ENCODE measurements at places on chromosomes 4 and X.

DNA sequence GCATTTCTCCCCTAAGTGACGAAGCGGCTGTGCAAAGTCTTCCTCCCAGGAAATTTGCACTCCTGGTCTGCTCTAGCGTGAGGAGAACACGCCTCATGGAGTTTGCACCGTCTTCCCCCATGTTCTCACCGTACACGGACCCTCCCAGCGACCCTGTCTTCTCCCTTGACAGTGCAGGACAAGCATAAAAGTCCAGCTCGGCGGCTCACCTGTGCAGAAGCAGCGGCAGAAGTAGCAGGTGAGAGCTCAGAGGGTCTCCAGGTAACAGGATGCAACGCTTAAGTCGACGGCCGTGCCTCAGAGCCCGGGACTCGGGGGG, 314 bp downstream of the P2RY8 start:
- DNase-seq: no peak

GRCh38 chr4:67886281-67886680, 2.5 kb upstream of the TMPRSS11D start:
- DNase-seq: no peak

GRCh38 chr4:109022961-109023360, 260.1 kb upstream of the ETNPPL start:
- DNase-seq: no peak

DNA sequence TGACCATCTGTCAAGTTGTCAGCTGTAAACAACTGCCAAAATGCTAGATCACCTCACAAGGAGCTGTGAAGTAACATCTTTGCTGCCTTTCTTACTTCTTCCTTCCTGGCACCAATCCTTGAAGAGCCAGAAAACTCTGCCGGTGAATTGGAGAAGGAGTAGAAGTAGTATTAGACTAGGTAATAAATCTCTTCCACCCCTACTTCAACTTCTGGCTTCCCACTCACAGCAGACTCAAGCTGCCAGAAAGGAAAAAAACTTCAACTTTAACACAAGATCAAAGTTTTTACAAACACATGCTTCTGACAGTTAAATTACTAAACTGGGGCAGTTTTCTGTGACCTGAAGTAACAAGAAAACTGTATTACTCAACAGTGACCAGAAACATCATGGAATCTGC, 164.7 kb upstream of the SLC7A11 start:
- DNase-seq: no peak

DNA sequence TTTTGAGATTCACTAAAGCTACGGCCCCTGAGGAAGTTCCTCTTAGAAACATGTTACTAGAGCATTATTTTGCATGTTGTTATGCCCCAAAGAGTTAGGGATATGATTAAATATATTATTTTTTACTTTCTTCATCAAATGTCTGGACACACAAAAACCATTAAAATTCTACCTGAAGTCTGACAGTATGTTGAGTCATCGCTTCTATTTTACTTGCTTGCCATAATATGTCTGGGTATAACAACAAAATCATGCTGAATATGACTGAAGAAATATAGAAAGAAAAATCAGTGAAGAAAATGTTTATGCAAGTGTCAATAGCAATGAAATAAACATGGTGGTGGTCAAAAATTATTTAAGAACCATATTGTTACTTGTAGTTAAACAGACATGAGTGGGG, 1818.5 kb upstream of the ADGRL3 start:
- DNase-seq: no peak

Data from T-helper 1 cell (primary cell).